ENCODE measurements at places on chromosomes 1 and 21.

- DNase-seq = no peak
These were observed 6.5 kb upstream of the GUCA2A start for GRCh38 chr1:42170779-42171621.

GRCh38 chr1:231039161-231040018 lies 664 bp downstream of the FAM89A start:
- peak; percentile 36 for DNase-seq

DNA sequence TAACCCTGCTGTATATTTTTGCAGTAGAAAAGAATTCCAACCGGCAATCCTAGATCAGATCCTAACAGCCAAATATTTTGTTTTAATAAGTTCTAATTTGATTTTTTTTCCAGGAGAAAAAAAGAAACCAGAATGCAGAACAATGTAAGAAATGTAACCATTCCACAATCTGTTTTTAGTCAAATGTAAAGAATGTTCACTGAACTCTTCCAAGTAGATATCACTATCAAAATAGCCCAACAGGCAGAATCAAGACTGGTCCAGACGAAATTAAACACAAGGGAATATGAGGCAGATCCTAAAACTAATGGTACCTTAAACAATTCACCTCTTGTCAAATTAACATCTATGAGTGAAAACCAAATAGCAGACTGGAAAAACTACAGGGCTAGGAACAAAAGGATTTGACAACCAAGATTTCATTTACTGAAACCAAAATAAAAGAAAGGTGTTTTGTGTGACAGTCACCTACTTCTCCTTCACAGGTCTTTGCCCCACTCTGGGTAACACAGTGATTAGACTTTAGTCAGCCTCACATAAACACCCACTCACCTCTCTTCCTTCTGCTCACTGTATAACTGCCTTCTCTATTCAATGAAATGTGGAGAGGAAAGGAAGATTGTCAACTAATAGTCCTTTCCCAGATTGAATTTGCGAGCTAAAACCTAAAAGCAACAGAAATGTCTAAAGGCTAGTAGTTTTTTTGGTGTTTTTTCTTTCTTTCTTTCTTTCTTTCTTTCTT lies 137.9 kb downstream of the FAF1 start:
- no peak for DNase-seq

DNA sequence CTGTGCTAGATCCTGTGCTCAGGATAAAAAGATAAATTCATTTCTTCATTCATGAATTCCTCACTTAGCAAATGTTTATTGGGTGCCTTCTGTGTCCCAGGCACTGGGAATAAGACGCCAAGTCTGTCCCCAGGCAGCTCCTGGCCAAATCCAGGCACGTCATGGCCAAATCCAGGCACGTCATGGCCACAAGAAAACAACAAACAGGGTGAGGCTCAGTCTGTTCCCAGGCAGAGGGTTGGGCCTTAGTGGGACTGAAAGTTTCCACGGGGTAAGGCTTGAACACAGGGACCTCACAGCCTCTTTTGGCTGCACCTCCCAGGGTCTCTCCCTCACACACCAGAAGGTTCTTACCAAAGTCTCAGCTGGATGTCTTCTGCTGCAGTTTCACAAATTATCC lies 95.7 kb downstream of the PAX7 start:
- DNase-seq = no peak

DNA sequence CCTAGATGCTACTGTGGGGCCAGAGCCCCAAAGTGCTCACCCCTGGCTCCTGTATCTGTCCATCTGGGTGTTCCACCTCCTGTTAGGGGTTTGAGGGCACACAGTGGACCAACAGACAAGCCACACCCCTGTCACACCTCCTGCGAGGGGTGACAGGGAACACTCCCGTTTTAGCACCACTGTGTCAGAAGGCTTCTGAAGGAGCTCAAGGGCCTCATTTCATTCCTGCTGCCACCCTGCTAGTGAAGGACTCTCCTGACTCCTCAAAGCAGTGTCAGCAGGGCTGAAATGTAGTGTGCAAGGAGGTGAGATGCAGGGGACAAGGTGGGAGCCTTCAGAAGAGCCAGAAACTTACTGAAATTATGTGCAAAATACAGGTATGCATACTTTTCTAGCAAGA lies 174.6 kb downstream of the GPATCH2 start:
- DNase-seq = no peak

All from NCI-H2171 (cell line).